ENCODE measurements at places on chromosomes 5 and 9.

- no peak for DNase-seq
These were observed 1458.8 kb upstream of the ACO1 start for GRCh38 chr9:30925635-30926034.

DNA sequence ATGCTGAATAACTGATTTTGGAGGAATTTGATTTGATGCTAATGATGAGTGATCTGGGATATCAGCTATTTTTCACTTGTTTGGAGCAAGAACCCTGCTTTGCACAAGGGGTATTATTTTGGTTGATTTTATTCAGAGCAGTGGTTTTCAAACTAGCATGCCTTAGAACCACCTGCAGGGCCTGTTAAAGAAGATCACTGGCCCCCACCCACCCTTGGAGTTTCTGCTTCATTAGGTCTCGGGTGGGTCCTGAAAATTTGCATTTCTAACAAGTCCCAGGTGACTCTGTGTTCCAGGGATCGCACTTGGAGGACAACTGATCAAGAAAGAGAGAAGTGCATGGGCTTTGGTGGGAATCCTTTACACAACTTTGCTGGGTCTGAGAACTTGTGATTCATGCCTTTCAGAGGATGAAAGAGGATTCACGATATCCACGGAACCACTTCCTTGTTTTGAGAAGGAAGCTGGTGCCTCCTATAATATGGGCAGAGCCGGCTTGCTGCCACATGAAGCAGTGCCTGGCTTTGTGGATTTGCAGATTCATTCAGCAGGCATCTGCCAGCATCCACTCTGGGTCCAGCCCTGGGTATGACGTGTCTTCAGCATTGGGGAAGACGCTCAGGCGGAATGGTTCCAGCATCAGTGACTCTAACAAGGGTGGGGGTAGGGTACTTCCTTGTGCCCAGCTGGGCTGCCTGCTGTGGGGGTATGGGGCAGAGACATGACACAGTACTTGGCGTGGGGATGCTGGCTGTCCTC lies 106.6 kb upstream of the PITX1 start:
- no peak for DNase-seq

GRCh38 chr5:60718166-60718892 lies 18.4 kb upstream of the DEPDC1B start:
- no peak for DNase-seq

GRCh38 chr9:27043176-27043575 lies 37.7 kb upstream of the LRRC19 start:
- no peak for DNase-seq

- DNase-seq, result no peak
These were observed 376.2 kb downstream of the IRX2 start for GRCh38 chr5:2375291-2375690.

Measured in brain (organoid and tissue), 16 donors.